ENCODE measurements at places on chromosomes 2 and 18.

DNA sequence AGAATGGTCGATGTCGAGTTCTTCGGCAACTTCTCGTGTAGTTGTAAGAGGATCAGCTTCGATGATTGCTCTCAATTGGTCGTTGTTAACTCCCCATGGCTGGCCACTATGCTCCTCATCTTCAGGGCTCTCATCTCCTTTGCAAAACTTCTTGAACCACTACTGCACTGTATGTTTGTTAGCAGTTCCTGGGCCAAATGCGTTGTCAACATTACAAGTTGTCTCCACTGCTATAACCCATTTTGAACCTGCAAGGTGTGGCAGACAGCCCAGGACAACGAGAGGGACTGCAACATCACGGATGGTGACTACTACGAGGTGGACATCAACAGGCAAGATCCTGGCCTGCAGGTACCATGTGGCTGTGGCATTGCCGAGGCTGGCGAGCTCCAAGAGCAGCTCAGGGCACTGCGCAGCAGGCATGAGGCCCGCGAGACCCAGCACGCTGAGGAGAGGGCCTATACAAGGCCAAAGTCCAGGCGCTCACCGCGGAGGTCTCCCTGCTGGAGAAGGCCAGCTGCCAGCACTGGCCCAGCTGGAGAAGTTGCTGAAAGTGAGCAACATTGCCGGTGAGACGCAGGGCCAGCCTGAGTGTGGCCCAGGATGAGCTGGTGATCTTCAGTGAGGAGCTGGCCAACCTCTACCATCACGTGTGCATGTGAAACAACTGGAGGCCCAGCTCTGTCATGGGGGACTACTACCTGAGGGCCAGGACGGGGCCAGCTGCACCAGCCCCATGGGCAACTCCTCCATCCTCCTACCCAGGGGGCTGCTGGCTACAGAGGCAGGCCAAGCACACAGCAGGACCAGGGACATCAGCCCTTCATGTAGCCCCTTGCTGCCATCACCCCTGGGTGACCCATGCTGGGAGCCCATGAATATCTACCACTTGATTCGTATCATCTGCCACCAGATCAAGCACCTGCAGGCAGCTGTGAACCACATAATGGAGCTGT is 20.2 kb downstream of the CLK1 start:
- no peak for DNase-seq

- DNase-seq: no peak
Observed at GRCh38 chr18:49305688-49306336, 154.6 kb downstream of the DYM start.

- no peak for DNase-seq
Observed at GRCh38 chr2:73069855-73070642, 1.5 kb downstream of the SFXN5 start.

- no peak for DNase-seq
Observed at GRCh38 chr2:46801731-46802664, 113.6 kb downstream of the MCFD2 start.

- no peak for DNase-seq
Observed at GRCh38 chr2:160402997-160403979, 90.3 kb downstream of the RBMS1 start.

GRCh38 chr2:202841090-202841867 is 30.3 kb downstream of the ICA1L start:
- no peak for DNase-seq

DNA sequence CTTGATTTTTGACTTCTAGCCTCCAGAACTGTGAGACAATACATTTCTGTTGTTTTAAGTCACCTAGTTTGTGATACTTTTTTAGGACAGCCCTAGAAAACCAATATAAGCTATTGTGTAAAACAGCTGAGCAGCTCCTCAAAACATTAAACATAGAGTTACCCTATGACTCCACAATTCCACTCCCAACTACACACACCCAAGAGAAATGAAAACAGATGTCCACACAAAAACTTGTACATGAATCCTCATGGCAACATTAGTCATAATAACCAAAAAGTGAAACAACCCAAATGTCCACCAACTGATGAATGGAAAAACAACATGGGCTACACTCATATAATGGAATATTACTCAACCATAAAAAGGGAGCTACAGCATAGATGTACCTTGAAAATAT is 32.6 kb downstream of the TNS1 start:
- DNase-seq: no peak

GRCh38 chr2:30807249-30807648 is at the start of gene CAPN13:
Gene CAPN13 (minus strand): TSS chr2:30807446. CDS start chr2:30787325, 20,121 bp downstream.
- peak; percentile 91 for DNase-seq

- DNase-seq: no peak
Observed at GRCh38 chr2:236687296-236687965, 117.8 kb downstream of the ACKR3 start.

DNA sequence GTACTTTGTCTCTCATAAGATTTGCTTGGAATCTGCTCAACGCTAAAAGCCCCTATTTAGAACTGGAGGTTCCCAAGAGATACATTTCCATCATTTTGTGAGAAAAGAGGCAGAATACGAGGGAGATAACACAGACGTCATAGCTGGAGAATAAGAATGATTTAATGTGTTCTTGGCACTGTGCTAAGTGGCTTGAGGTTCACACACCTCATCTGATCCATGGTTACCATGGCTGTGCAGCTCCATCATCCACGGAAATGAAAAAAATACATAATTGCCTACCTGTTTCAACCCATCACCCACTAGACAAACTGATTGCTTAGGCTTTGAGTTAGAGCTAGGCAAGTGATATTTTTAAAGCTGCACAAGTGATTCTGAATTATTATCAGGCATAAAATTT is 227.6 kb downstream of the SLC8A1 start:
- DNase-seq: no peak

DNA sequence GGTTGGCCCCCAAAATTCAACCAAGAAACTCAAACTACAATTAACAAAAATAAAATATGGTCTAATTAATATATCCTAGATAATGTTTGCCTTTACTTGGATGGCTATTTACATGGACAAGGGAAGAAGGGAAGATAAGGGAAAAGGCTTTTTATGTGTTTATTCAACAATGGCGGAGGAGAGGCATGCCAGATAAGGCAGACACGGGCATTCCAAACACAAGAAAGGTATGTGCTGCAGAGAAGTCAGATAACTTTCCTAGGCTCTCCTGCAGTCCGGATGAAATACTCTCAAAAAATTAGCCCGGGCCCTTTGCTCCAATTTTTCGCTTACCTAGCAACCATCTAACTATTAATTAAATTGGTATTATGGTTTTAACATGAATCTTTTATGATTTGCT is 5.1 kb upstream of the TTR start:
- DNase-seq: no peak

- no peak for DNase-seq
Observed at GRCh38 chr2:62216113-62216512, 20.2 kb downstream of the B3GNT2 start.

DNA sequence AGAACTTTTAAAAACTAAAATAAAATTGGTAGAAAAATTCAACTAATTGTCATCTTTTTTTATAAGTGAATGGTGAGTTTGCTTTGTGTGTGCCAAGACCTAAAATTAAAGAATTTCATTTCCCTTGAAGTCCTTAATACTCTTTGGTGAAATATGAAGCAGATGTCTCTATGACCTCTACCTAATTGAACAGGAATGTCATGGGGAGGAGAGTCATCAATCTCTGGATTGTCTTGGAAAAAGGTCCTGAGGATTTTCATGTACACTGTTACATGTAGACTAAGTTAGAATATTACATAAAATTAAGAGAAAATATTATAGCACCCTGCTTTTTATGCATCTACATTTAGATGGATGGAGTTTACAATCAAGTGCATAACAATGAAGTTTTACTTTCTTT is 177.9 kb upstream of the LRP1B start:
- no peak for DNase-seq

- DNase-seq: peak; percentile 81
Observed at GRCh38 chr2:191538334-191538903, 139.5 kb upstream of the NABP1 start.

- DNase-seq: no peak
Observed at GRCh38 chr2:64837925-64838641, 151.1 kb upstream of the SLC1A4 start.

GRCh38 chr18:7784171-7784570 is 217.1 kb downstream of the PTPRM start:
- peak; percentile 57 for DNase-seq

- DNase-seq: no peak
Observed at GRCh38 chr18:11800566-11801334, 50.5 kb upstream of the CHMP1B start.

DNA sequence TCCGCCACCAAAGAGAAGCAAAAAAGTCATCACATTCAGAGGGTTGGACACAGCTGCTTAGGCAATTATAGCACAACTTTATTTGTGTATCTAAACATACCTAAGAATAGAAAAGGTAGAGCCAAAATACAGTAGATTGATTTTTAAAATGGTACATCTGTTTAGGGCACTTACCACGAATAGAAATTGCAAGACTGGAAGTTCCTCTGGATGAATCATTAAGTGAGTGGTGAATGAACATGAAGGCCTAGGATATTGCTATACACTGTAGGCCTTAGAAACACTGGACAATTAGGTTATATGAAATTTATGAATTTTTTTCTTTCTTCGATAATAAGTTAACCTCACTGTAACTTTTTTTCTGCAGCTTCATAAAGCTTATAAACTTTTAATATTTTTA is 687.0 kb downstream of the BCL11A start:
- DNase-seq: no peak

DNA sequence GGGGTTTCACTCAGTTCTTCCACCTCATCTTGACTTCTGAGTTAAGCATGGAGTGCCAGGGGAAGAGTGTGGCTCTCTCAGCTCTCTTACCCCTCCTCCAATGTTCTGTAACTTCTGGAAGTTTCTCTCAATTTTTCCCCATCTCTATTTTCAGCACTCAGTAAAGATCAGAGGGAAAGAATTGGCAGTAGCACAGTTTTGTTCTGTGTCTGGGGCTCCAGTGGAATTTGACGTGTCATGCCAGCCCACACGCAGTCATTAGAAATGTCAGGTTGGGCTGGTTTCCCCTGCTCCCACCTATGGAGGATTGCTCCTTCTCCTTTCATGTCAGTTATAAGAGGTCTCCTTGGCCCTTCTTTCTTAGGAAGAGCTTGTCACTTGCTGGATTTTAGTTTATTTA is 104.6 kb upstream of the COL3A1 start:
- DNase-seq: peak; percentile 57

DNA sequence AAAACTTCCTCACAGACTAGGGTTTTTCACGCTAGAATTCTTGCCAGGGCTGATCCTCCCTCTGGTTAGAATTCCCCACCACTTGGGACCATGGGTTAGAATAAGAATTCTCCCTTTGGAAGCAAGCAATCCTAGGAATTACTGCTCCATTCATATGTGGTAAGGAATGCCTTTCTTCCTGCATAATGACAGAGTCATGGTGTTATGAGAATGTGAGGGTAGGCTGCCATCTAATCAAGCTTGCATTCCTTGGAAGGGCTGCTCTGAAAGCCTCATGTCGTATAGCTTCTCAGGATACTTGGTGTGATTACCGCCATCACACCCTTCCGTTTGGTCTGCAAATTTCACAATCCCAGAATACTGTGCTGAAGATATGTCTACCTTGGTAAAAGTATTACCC is 1282.4 kb upstream of the PIK3C3 start:
- no peak for DNase-seq

DNA sequence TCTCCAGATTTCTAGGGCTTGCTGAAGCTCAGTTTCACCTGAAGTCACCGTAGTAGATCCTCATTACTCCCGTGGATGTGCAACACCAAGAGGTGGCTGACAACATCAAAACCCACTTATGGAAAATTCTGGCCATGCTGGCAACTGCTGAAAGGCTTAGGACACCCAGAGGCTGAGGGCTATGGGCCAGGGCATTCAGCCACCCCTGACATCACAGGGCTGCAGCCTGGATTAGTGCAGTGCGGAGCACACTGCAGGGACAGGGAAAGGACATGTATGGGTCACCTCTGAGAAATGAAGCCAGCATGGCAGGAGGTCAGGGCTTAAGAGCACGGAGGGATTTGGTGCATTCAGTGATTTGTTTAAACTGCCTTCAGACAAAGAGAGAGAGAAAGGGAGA is 300.6 kb downstream of the TDRD15 start:
- DNase-seq: no peak

- no peak for DNase-seq
Observed at GRCh38 chr2:99634234-99634633, 144.4 kb upstream of the REV1 start.

GRCh38 chr2:210389856-210390255 is 74.9 kb upstream of the MYL1 start:
- DNase-seq: no peak

DNA sequence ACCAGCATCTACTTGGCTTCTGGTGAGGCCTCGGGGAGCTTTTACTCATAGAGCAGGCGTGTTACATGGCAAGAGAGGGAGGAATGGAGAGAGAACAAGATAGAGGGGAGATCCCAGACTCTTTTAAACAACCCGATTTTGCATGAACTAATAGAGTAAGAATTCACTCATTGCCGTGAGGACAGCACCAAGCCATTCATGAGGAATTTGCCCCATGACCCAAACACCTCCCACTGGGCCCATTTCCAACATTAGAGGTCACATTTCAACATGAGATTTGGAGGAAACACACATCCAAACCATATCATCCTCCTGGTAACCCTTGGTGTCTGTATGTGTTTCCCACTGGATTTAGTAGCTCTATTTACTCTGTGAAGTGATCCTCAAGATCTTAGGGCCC is 249.9 kb upstream of the SP5 start:
- DNase-seq: no peak

DNA sequence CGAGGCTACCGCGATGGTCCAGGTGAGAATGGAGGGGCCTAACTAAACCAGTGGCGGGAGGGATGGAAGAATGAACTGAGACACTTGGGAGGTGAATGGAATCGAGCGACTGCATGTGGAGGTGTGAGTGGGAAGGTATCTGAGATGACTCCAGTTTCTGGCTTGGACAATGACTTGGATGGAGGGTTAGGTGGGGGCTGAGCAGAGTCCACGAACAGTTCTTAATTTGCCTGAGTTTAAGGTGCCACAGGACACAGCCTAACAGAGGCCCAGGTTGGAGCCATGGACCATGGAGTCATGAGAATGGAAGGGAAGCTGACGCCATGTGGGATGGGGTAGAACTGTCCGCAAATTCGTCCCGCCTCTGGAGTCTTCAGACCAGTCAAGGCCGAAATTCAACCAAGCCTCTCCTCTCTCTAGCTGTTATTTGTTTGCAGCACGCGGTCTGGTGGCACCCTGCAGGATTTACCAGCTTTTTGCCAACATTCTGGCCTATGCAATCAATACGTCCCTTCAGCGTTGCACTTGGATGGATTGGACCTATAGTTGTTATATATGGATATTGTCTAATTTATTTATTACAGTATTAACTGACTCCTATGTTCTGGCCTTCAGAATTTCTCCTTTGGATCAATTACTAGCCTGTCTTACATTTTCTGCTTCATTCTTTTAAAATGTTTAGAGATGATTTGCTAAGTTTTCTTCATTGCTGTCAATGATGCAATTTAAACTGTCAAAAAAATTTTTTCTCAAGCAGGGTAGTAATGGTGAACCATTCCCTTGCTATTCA is 940 bp upstream of the BOLA3 start:
- no peak for DNase-seq

DNA sequence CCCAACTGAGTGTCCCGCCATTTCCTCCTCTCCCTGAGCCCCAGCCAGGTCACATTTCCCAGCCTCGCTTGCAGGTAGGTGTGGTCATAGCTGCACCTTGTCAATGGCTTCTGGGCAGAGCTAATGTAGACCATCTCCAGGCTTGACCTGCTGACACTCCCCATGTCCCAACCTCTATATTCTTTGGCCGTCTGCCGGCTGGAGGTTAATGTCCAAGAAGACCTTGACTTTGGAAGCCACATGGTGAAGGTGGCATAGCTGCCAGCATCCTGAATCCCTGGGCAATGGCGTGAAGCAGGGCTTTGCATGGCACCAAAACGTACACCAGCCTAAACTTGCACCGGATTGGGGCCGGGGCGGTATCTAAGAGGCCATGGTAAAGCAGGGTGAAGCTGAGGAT is 88.3 kb downstream of the SPP2 start:
- DNase-seq: no peak

Measured in ELF-1 (cell line).